ENCODE measurements at places on chromosomes 2 and 18. TPM values are rescaled to one million over a fixed set of nuclear protein-coding genes. Genes with fewer than 3 reads are reported as not detected.

DNA sequence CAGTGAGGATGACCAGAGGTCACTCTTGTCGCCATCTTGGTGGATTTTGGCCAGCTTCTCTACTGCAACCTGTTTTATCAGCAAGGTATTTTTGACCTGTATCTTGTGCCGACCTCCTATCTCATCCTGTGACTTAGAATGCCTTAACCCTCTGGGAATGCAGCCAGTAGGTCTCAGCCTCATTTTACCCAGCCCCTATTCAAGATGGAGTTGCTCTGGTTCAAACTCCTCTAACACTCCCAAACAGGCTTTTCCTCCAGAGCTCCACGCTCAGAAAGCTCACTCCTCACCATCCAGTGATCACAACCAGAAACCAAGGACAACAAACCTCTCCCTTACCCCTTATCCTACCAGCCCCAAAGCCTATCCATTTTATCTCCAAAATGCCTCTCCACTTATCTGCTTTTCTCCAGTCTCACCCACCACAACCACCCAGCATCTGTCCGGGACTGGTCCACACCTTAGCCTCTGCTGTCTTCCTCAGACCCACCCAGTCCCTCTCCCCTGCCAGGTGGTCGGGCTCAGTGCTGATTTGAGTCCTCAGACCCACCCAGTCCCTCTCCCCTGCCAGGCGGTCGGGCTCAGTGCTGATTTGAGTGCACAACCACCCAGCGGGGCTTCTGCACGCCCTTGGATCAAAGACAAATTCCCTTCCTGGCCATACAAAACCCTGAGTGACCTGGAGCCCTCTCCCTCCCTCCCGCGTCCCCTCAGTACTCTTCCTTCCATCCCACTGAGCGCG lies 11.7 kb upstream of the SMAD7 start:
- no peak overlapping the region for H3K27ac ChIP-seq
- DNase-seq, result no peak
- no peak overlapping the region for H3K4me3 ChIP-seq
- no peaks in the 10 kb centered on the region for H3K36me3 ChIP-seq
- H3K27me3 ChIP-seq, result no peaks in the 10 kb centered on the region

- H3K4me3 ChIP-seq, result no peak overlapping the region
- H3K4me1 ChIP-seq, result no peaks in the 10 kb centered on the region
These were observed 495.1 kb upstream of the TCF4 start for GRCh38 chr18:56083097-56083521.

DNA sequence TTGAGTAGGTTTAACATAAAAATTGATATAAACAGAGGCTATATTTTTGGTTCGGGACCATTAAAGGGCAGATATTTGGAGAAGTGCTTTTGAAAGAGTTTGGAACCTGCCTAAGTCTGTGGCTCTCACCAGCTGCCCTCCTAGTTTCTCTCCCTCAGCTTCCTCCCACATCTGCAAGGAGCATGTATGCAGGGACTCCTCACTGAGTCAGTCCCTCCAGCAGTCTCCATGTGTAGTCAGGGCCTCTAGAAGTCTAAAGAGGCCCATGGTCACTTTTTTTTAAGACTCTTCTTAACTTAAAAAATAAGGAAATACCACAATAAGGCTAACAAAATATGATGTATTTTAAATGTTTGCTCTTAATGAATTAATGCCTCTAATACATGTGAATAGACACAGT lies 220.0 kb upstream of the TANK start:
- no peak for DNase-seq
- no peaks in the 10 kb centered on the region for H3K36me3 ChIP-seq
- H3K4me3 ChIP-seq, result no peak overlapping the region
- H3K27me3 ChIP-seq, result no peaks in the 10 kb centered on the region
- no peak overlapping the region for H3K27ac ChIP-seq

- no peaks in the 10 kb centered on the region for H3K4me1 ChIP-seq
- no peak overlapping the region for H3K27ac ChIP-seq
- no peak for DNase-seq
- H3K27me3 ChIP-seq, result no peaks in the 10 kb centered on the region
- no peak overlapping the region for H3K4me3 ChIP-seq
These were observed 927.7 kb downstream of the CCDC85A start for GRCh38 chr2:57111531-57111930.

DNA sequence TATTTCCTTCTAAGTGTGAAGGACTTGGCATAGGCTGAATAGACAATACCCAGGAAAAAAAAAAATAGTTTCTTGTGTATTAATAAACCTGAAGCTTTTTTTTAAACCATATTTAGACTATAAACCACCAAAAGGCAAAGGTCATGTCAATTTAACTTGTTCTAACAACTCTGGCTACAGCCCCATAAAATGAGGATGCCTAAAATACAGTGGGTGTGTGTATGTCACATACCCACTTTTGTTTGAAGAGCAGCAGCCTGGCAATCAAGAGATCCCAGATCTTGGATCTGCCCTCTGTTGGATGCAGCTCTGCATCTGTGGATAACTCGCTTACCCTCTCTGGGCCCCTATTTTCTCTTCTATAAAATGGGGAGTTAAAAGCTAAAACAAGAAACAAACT lies 65.4 kb downstream of the SATB2 start:
- no peak overlapping the region for H3K4me3 ChIP-seq
- DNase-seq, result peak; percentile 54
- peak overlapping the region; percentile 37 for H3K27ac ChIP-seq
- H3K36me3 ChIP-seq, result no peaks in the 10 kb centered on the region
- H3K4me1 ChIP-seq, result no peaks in the 10 kb centered on the region

DNA sequence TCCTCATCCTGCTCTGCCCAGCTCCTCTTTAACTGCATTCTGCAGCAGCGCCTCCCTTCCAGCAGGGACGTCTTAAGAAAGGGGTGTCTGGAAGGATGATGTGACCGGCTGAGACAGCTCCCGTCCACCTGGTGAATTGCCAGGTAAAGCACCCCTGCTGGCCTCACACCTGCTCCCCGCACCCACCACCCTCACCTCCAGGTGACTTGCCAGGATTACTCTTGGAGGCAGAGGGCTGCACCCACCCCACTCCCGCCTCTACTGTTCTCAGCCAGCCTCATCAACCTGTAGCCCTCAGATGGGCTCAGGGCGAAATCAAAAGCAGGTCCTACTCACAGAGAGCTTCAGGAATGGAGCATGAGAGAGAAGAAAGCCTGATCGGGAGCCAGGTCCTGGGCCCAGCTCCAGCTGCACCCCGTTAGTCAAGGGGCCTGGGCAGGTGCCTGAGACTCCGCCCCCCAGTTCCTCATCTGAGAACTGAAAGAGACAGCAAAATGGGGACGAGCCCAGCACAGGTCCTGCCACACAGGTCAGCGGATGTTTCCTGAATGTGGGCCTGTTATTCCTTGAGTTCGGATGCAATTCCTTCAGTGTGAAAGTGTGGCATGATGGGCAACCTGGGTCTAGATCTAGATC lies 5.6 kb downstream of the ADRA2B start:
- H3K4me1 ChIP-seq, result no peaks in the 10 kb centered on the region
- peaks cover 2% of the 10 kb centered on the region for H3K27me3 ChIP-seq
- no peak overlapping the region for H3K4me3 ChIP-seq
- no peak overlapping the region for H3K27ac ChIP-seq
- H3K36me3 ChIP-seq, result no peaks in the 10 kb centered on the region

- H3K27me3 ChIP-seq, result no peaks in the 10 kb centered on the region
- H3K36me3 ChIP-seq, result no peaks in the 10 kb centered on the region
- DNase-seq, result no peak
- no peaks in the 10 kb centered on the region for H3K4me1 ChIP-seq
- no peak overlapping the region for H3K27ac ChIP-seq
These were observed 106.8 kb upstream of the SPATS2L start for GRCh38 chr2:200199576-200200263.

- DNase-seq, result no peak
- H3K4me1 ChIP-seq, result no peaks in the 10 kb centered on the region
- H3K27ac ChIP-seq, result no peak overlapping the region
- no peaks in the 10 kb centered on the region for H3K27me3 ChIP-seq
- H3K36me3 ChIP-seq, result no peaks in the 10 kb centered on the region
- H3K4me3 ChIP-seq, result no peak overlapping the region
These were observed 40.0 kb downstream of the MAP2 start for GRCh38 chr2:209463835-209464234.

GRCh38 chr2:88811233-88811632 lies 119.8 kb downstream of the RPIA start:
- H3K4me3 ChIP-seq, result no peak overlapping the region
- no peaks in the 10 kb centered on the region for H3K4me1 ChIP-seq
- no peak overlapping the region for H3K27ac ChIP-seq

DNA sequence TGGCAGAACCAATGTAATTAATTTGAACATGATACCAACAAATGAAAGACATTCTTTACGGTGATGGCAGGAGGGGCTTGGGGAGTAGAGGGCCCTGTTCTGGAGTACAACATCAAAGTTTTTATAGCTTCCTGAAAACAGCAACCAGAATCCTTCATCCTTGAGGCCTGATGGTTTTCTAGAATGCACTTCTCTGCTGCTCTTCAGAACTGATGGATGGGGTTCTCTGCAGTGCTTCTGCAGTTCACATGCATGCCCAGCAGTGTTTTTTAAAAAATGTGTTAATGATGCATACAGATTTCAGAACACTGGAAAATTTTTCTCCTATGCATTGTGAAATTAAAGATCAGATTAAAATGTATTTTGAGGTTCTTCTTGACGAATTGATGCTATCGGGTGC lies 2.5 kb downstream of the LTBP1 start:
- H3K27me3 ChIP-seq, result no peaks in the 10 kb centered on the region
- H3K36me3 ChIP-seq, result no peaks in the 10 kb centered on the region
- no peak for DNase-seq
- no peak overlapping the region for H3K4me3 ChIP-seq
- no peak overlapping the region for H3K27ac ChIP-seq

DNA sequence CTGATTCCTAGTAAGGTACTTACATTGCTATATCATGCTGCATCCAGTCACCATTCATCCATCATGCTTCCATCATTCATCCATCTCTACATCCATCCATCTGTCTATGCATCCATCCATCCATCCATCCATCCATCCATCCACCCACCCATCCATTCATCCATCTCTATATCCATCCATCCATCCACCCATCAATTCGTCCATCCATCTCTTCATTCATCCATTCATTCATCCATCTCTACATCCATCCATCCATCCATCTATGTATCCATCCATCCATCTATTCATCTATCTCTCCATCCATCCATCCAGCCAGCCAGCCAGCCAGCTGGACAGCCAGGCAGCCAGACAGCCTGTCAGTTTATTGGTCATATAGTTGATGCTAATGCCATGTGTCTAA lies 20.7 kb downstream of the PRKCE start:
- no peaks in the 10 kb centered on the region for H3K36me3 ChIP-seq
- no peak overlapping the region for H3K27ac ChIP-seq
- H3K4me1 ChIP-seq, result peaks cover 17% of the 10 kb centered on the region
- no peak overlapping the region for H3K4me3 ChIP-seq

- no peak for DNase-seq
- no peaks in the 10 kb centered on the region for H3K4me1 ChIP-seq
- no peaks in the 10 kb centered on the region for H3K27me3 ChIP-seq
These were observed 239.7 kb upstream of the RASGRP3 start for GRCh38 chr2:33236482-33237385.

The PIEZO2 gene
- 4.0 TPM for total RNA-seq

The PROM2 gene
- 63.4 TPM for total RNA-seq

The KLHL29 gene
- total RNA-seq, result 2.9 TPM

The KIAA1328 gene
- total RNA-seq, result 5.2 TPM

All from colonic mucosa (tissue), 4 donors.